ENCODE measurements at places on chromosomes 4 and X.

- no peak for DNase-seq
These were observed 344.2 kb downstream of the CBLL2 start for GRCh38 chrX:22616867-22617266.

- no peak for DNase-seq
These were observed 2.9 kb downstream of the ARAF start for GRCh38 chrX:47563801-47564315.

DNA sequence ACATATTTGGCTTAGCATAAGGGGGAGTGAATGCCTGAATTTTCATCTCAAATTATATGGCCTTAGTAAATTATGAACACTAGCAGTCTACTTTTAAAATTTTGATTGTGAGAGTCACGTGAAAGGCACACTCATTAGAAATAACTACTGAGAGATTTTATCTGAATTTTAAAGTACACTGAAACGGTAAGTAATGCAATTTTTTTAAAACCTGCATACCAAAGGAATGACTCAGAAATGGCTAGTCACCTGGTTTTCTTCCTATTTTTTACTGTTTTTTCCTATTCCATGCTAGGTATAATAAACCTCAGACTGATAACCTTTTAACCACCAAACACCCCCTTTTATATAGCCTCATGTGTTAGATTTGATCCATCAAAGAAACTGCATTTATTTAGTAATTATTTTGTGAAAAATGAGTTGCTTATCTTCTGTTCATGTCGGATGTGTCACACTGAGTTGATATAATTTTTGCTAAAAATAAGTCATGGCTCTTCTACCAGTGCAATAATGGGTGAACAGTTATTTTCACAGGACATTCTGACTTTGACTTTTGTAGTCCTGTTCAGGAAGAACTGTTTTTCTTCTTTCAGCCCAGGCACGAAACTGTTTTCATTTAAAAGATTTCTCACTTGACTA, 40.4 kb downstream of the CPEB2 start:
- no peak for DNase-seq

GRCh38 chrX:115173181-115173580, 16.0 kb upstream of the RBMXL3 start:
- DNase-seq: no peak

- no peak for DNase-seq
These were observed 105.8 kb downstream of the REPS2 start for GRCh38 chrX:17052210-17052609.

GRCh38 chr4:185902654-185903053, 90.7 kb upstream of the SORBS2 start:
- DNase-seq: peak; percentile 86

- no peak for DNase-seq
These were observed 1.1 kb downstream of the GAB1 start for GRCh38 chr4:143337600-143338287.

- no peak for DNase-seq
These were observed 127.2 kb downstream of the ARHGEF9 start for GRCh38 chrX:63657821-63658220.

DNA sequence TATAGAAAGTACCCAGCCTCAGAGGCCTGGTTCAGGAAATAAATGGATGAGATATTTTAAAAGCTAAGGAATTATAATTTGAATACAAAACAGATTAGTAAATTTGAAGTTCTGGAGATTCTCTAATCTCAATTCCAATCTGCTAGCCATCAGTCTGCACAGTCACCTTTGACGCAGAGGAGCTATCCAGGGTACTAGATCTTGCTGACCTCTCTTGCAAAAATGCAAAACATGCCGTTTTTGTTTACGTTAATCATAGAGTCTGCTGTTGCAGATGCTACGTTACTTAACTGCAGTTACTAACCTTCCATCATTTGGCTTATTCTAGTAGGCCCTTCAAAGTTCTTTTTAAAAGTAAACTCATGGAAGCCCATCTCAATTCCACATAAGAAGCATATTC, 10.4 kb downstream of the CCSER1 start:
- DNase-seq: no peak

GRCh38 chr4:120291541-120291940, 224.9 kb upstream of the MAD2L1 start:
- no peak for DNase-seq

GRCh38 chrX:137194164-137194563, 160.4 kb upstream of the GPR101 start:
- peak; percentile 2 for DNase-seq

DNA sequence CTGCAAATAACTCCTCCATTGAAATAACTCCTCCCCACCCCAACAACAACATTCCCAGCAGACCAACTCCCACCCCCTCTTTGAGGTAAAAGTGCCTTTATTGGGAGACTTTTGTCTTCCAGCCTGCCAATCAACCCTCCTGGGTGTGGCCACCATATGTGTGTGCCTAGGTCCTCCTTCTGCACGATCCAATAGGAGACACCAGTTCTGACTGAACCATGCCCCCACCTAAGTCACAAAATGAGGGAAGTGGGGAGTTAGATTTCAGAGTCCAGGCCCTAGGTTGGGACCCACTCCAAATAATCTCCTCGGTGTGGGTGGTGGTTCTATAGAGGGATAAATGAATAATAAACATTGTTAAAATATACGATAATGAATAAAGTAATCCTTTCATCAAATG, 3.0 kb downstream of the PLP2 start:
- no peak for DNase-seq

- peak; percentile 23 for DNase-seq
These were observed 1754.1 kb downstream of the C4orf33 start for GRCh38 chr4:130850019-130850524.

GRCh38 chrX:98067611-98068010, 1183.9 kb downstream of the RPA4 start:
- no peak for DNase-seq

- no peak for DNase-seq
These were observed 27.2 kb downstream of the HTR2C start for GRCh38 chrX:114611018-114611619.

- no peak for DNase-seq
These were observed 85.8 kb downstream of the ARHGAP6 start for GRCh38 chrX:11579636-11580600.

GRCh38 chrX:131988236-131988635, 34.9 kb upstream of the STK26 start:
- no peak for DNase-seq

DNA sequence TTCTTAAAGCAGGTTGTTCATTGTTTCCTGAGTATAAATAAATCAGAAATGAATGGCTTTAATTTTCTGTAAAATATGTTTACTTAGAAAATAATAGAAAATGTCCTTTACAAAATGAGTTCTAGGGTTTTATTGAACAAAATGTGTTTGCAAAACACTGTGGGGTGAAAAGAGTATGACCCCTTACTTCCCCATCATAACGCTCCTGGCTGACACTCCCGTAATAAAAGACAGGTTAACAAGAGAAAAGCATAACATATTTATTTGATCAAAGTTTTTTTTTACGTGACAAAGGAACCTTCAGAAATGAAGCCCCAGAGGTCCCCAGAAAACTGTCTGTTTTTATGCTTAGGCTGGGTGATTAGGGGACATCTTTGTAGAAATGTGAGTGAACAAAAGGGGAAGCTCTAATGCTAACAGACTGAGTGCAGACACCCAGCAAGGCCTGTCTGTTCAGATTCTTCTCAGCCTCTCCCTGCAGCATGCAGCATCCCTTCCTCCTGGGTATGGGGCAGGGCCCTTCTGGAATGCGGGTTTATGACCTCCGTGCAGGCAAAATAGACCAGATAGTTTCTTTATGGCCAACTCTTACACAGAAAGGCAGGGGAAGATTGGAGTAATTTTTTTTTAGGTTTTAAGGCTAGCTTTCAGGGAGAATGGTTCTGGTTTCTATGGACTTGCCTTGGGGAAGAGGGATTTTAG, 26.1 kb downstream of the ZFP42 start:
- DNase-seq: no peak

GRCh38 chr4:17033025-17033767, 134.8 kb upstream of the LDB2 start:
- DNase-seq: no peak

- no peak for DNase-seq
These were observed 109.3 kb upstream of the BMP2K start for GRCh38 chr4:78666830-78667258.

GRCh38 chr4:167966143-167966542, 126.2 kb upstream of the ANXA10 start:
- DNase-seq: no peak

GRCh38 chr4:7398788-7399439, 35.8 kb downstream of the PSAPL1 start:
- DNase-seq: no peak

GRCh38 chr4:147513091-147513490, 32.2 kb downstream of the EDNRA start:
- no peak for DNase-seq

GRCh38 chr4:3440979-3441500, 728 bp upstream of the HGFAC start:
- DNase-seq: no peak

GRCh38 chr4:41548305-41548880, 10.4 kb downstream of the LIMCH1 start:
- DNase-seq: no peak

DNA sequence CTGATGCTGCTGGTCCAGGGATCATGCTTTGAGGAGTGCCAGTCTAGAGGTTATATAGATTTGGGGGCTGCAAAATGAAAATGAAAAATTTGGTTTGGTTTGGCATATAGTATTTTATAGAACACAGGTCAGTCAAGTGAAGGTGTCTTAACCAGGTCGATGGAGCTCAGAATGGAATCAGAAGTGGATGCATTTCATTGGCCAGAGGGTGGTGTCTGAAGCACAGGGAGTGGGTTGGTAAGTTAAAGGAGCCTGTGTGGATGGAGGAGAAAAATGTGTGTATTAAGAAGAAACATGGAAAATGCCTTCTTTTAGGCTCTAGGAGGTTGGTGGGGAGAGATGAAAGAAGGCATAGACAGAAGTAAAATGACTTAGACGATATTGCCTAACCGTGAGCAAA, 8.6 kb downstream of the GALNT7 start:
- no peak for DNase-seq

GRCh38 chr4:15781427-15782095, 3.4 kb downstream of the CD38 start:
- no peak for DNase-seq

DNA sequence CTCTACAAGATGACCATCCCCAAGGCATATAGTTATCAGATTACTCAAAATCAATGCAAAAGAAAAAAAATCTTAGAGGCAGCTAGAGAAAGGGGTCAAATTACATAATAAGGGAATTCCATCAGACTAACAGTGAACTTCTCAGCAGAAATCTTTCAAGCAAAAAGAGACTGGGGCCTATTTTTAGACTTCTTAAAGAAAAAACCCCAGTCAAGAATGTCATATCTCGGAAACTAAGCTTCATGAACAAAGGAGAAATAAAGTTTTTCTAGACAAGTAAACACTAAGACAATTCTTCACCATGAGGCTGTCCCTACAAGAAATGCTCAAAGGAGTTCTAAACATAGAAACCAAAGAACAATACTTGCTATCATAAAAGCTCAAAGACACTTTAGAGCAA, 51.7 kb downstream of the RAB28 start:
- no peak for DNase-seq

DNA sequence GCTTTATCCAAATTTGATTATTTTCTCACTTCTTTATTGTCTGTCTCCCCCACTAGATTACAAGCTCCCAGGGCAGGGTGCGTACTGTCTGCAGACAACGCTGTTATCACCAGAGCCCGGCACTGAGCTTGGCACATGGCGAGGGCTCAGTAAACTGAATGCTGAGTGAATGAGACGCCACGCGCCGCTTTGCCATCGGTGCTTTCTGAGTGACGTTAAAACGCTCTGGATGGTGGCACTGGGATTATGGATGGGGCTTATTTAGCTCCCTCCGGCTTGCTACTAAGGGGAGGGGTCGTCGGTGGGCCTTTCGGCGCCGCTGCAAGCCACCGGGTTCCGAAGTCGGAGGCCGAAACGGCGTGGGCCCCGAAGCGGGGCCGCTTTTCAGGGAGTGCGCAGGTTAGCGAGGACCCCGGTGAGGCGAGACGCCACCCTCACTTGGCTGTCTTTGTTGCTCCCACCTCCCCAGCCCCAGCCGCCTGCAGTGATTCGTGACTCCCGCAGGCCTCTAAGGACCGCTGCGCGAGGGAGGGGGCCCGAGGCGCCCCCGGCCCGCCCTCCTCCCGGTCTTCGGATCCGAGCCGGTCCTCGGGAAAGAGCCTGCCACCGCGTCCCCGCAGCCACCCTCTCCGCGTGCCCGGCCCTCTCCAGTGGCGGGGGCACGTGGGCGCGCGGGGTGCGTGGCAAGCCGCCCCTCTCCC, 569 bp upstream of the FHL1 start:
- no peak for DNase-seq

DNA sequence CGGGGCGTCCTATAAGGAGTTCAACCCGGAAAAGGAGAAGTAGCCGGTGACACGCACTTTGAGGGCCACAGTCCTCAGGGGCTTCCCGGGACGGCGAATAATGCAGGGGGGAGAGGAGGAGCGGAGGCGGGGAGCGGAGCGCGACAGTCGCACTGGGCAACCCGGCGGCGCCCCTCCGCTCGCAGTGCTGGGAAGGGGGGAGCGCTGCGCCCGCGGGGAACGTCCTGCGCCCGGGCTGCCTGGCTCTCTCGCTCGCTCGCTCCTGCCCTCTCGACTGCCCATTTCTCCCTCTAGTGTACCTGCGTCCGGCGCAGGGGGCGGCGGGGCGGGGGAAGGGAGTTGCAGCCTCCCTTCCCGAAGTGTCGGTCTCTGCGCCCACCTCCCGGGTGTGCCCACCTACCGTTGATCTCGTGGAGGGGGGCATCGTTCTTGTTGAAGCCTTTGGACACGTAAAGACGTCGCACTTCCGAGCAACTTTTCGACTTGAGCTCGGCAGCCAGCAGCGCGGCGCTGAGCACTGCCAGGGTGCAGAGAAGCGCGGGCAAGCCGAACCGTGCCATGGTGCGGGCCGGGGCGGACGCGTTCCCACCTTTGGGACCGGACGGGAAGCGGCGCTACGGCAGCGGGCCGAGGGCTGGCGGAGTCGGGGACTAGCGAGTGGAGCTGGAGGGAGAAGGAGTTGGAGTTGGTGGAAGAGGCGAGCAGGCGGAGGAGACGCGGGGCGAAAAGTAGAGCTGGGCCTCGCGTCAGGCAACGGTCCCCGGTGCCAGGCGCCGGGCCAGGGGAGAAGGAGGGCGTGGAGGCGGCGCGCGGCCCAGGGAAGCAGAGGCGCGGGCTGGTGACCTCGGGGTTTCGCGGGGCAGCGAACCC, 648 bp downstream of the GPC4 start:
- no peak for DNase-seq

GRCh38 chrX:39828971-39829370, 268.8 kb downstream of the BCOR start:
- no peak for DNase-seq

DNA sequence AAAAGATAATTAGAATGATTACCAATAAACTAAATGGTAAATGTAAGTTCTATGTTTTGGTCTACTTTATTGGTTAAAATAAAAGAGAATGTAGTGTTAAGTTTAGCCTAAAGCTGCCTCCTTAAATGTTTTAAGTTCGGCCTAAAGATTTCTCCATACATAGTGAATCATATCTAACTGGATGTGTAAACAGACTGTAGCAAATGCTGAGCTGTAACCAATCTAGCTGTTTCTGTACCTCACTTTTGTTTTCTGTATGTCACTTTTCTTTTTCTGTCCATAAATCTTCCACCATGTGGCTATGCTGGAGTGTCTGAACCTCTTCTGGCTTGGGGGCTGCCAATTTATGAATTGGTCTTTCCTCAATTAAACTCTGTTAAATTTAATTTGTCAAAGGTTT, 121.2 kb downstream of the TBCK start:
- no peak for DNase-seq

GRCh38 chr4:139987502-139987850, 166.5 kb downstream of the MAML3 start:
- DNase-seq: no peak
